ENCODE measurements at places on chromosomes 5 and 9.

DNA sequence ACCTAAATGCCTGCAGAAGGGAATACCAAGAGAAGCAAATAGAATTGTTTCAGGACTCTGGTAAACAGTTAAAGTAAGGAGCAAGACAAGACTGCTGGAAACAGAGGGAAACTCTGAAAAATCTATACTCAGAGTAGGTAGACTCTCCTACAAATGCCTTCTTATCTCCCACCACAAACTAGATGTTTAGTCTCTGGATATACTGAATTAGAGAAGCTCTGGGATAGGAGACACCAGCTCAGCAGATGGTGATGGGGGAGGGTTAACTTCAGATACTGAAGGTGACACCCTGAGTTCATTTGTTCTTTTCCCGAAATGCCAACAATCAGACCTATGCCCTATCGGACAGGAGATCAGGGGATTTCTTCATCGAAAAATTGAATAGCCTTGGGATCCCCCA is 54.1 kb upstream of the CHD1 start:
- DNase-seq = no peak

- DNase-seq = peak; percentile 43
These were observed 119.9 kb downstream of the KCNIP1 start for GRCh38 chr5:170623576-170624181.

DNA sequence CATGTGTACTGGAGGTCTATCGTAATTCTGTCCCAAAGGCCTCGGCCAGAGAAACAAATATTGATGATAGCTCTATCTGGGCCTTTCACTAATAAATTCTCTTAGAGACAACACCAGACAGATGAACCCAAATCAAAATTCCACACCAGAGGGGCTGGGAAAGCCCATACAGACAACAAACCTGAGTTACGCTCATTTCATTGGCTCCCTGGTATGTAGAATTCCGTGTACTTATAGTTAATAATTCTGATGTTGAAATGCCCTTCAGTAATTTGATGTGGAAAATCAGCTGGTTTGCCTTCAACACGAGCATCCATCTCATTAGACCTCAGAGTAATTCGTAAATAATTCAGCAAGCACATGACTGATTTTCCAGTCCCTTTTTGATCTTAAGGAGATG is 53.2 kb downstream of the FRMD3 start:
- DNase-seq = no peak

DNA sequence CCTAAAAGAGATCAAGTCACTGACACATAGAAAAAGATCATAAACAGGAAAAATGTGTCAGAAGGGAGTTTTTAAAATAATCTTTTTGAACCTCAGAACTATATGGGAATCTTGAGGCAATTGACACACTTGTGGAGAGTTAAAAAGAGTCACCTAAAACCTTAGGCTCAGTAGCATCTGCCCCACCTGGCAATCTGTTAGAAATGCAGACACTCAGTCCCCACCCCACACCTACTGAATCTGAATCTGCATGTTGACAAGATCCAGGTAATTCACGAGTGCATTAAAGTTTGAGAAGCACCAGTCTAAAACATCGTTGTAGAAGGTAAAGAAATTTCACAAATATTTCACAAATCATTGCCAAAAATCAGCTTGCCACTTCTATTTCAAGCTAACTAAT is 388.3 kb downstream of the NR2F1-AS1 start:
- no peak for DNase-seq

DNA sequence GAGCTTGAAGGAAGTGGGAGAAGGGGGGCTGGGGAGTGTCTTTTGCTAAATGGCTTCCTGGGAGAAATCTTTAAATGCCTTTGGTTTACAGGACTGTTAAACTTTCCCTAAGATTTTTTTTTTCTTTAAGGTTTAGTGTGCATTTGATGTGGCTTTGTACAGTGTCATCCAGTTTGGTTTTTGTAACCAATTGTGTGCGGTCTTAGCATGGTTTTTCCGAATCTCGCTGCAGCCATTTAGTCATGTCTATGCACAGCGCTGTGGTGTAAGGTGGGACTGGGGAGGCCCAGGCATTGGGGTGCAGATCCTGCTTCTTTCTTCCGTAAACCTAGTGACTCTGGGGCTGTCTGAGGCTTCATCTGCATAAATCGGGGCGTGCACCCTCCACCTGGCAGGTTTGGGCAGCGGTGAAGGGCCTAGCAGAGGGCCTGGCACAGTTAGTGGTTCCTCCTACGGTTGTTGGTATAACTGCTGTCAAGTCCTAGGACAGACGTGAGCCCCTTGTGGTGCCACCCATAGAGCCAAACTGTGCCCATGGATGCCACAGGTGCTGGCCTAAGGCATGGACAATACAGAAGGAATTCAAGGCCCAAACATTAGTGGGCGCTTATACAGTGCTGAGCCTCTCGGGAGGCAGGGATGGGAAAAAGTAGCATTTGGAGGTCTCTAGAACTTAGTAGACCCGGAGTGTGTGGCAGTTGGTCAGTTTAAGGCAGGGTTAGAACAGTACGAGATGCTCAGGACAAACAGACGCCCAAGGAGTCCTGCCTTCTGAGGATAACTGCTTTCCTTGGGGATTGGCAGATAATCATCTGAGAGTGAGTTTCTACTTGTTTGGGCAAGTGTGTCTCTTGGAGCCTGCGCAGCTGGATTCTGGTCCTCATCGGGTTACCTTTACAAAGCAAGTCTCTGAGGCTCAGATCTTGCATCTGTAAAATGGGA is 1.5 kb downstream of the PRRC2B start:
- no peak for DNase-seq

GRCh38 chr9:137293482-137294090 is 8.5 kb downstream of the NRARP start:
- no peak for DNase-seq

GRCh38 chr9:137811283-137811870 is 66.2 kb upstream of the CACNA1B start:
- DNase-seq = no peak

DNA sequence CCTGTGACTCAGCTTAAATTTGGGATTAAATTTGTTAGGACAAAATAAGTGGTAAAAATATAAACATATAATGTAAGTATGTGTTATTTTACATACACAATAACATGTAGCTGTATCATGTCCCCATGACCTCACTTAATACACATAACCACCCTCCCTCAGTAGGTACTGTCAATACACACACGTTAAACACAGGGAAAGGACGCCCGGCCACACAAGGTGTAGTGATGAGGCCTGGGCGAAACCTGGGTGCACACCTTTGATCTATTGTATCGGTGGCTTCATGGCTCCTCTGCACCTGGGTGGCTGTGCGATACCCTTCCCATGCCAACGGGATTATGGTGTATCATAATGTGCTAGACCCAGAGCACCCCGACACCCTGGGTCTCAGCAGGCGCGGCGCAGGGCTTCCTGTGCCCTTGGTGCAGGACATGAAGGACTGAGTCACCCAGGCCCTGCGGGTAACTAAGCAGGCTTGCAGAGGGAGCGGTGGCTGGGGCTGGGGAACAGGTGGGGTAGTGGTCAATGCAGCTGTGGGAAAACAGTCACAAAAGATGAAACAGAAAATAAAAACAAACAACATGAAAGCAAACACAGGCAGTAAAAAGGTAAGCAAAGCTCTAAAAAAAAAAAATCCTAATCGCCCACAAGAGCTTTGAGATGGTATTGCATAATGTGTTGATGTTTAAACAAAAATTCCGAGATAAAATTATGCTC is 127.5 kb upstream of the RETREG1 start:
- DNase-seq = no peak

GRCh38 chr5:1805736-1806135 is 4.5 kb downstream of the NDUFS6 start:
- no peak for DNase-seq

- no peak for DNase-seq
These were observed 2015.4 kb upstream of the WWC1 start for GRCh38 chr5:166276006-166276405.

- DNase-seq = peak; percentile 37
These were observed 48.9 kb upstream of the CACNA1B start for GRCh38 chr9:137828527-137829259.

DNA sequence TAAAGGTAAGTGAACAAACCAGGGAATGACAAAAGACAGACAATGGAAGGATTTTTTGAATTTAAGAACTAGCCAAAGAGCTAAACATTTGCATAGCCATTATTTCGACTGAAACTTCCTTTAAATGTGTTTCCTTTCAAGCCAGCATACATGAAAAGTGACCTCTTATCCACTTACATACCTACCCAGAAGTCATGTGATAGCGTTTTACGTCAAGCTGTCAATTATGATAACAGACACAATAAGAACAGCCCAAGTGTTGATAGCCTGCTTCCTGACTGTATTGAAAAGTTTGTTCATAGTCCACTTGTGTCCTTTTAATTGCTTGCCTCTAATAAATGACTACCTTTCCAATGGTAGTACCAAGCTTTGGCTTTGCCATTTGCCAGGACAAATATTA is 206.0 kb downstream of the NFIB start:
- no peak for DNase-seq

DNA sequence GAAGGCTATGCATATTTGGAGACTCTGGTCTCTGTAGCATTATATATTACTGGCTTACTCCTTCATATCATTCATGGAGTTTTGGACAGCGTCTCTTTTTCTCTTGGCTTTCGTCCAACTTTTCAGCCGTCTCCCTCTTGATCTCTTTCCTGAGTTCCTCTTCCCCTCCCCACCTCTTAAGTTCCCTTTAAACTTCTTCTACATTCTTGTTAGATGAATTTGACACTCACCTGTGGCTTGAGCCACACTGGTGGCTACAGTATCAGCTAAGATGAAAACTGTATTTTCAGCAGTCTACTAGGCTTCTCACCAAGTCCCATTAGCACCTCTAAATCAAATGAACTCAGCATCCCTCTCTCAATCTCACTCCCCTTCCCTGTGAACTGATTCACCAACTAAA is 128.1 kb downstream of the STARD4 start:
- no peak for DNase-seq

- DNase-seq = no peak
These were observed 18.2 kb upstream of the WDR38 start for GRCh38 chr9:124835026-124835557.

DNA sequence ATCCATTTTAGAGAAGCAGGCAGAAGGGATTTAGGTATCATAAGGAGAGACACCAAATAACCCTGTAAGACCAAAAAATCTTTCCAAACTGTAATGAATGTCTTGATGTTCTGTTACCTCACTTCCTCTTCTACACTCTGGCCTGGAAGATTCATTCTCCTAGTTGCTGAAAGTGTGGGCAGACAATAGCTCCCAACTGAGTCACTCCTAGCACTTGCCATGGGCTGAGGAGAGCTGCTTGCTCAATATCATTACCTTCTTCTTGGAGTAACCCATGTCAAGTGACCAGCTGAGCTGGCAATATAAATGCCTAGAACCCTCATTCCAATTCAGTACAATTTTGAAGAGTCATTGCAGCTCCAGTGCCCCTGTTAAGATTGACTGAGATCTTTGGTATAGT is 1985.5 kb upstream of the CDH6 start:
- DNase-seq = no peak

DNA sequence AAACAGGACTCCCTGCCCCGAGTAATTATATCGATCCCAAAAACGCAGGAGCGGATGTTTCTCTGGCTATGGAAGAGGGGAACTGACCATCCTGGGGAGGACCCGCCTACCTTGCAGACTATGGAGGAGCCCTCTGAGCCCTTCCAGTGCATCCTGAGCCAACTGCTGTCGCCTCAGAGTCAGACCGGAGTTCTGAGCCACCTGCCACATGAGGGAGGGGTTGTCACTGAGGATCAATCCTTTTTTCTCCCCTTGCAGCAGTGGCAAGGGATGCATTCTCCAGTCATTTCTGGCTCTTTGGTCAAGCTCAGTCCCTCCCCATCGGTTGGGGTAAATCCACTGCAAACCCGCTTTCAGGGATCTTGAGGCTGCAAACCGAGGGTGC is 709 bp downstream of the FANCG start:
- DNase-seq = peak; percentile 45

DNA sequence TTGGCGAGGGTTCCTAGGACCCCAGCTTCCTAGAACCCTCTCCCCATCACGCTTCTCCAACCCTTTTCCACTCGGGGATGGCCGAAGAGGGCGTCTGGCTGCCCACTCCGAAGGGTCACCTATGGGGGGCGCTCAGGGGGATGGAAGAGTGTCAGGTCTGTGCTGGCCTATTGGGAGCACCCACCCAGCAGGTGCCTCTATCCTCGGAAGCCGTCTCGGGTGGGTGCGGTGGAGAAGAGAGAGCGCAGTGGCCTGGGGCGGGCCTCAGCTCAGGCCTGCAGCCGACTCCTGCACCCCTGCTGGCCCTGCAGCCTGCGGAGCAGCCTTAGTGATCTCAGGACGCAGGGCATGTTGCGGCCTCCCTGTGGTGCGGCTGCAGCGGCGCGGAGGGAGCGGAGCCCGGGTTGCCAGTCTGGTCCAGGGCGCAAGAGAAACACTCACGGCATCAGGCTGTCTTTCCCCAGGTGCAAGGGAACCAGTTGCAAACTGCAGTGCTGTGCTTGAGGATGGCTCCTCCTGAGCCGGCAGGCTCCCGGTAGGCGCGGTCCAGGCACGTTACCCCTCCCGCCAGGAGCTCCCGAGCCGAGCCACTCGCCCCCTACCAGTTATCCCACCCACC is 1.5 kb upstream of the IRX2 start:
- DNase-seq = no peak

DNA sequence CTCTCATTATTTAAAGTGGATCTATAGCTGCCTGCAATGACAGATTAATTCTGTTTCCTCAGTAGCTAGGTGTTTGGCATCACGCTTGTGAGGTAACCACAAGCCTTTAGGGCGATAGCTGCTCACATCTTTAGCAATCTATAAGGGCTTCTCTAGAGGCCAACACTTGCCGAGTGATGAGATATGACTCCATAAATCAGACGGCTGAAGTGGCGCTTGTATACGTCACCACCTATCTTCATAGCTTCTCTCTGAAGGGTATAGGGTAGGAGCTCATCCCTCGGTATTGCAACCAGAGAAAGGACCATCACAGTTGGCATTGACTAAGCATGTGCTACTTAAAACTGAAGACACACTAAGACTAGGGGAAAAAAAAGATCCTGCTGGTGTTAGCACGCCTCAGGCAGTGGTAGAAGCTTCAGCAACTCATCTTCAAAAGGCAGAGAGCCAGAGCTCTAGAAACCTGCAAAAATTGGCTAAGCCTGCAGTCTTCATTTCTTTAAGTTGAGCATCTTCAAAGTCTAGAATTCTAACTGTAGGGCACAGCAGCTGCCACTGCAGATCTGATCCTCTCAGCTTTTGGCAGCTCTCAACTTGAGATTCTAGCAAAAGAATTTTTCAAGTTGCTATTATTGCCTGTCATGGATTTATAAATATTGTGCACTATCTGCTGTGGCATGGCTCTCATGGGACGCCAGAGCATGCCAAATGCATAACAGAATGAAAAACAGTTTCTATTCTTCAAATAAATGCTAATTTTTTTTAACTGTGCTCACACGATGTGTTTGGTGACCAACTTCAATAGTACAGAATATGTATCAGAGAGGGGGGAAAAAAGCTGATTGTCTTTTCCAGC is 37.5 kb downstream of the PSMB7 start:
- no peak for DNase-seq

Data from D341Med (cell line).